ENCODE measurements at places on chromosomes 7 and 10.

- no peak for DNase-seq
Measured at GRCh38 chr10:1573334-1573969, 163.9 kb downstream of the ADARB2 start.

DNA sequence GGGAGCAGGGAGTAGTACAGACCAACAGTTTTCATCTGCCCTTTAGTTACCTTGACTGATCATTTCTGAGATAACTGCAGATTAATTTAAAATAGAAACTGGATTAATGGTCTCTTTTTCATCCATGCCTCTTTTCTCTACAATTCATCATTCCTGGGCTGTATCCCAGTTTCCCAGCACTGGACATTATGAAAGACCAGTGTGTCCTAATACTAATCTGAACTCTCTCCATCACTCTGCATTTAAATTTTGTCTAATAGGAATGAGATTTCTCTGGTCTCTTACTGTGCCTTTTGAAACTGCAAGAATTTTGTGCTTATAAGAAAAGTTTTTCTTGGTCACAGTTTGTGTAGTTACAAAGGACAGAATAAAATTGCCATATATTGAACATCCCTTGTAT is 12.7 kb downstream of the PLEKHA8 start:
- DNase-seq: no peak

GRCh38 chr10:89201345-89202032 is 5.6 kb downstream of the CH25H start:
- DNase-seq: no peak

GRCh38 chr10:125739994-125740679 is 20.6 kb downstream of the EDRF1 start:
- no peak for DNase-seq

- no peak for DNase-seq
Measured at GRCh38 chr10:121724282-121724681, 126.0 kb upstream of the FGFR2 start.

- no peak for DNase-seq
Measured at GRCh38 chr7:40986351-40986873, 716.5 kb downstream of the INHBA start.

DNA sequence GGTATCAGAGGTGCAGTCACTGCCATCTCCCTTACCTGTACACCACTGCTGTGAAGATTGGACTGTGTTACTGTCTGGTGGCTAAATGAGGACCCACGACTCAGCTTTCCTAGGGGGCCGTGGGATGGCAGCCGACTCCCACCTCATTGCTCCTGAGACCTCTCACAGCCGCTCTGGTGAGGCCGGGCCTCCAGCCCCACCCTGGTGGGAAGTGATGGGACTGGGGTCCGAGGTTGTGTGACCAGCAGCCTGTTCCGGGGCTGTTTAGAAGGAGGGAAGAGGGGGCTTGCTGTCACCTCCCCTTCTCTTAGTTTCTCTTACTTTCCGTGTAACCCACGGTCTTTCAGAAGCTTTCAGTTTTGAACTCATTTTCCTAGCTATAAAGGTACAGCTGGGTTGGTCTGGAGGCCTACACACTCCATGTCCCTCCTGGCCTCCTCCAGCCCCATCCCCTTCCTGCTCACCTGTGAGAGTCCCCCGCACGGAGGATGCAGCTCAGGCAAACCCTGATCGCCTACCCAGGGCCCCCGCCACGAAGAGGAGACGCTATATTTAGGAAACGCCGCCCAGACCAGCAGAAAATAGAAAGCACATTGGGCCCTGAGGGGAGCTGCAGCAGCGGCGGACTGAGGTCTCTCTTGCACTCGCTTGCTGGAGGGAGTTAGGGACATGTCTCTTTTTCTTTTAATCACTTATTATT is 4.6 kb downstream of the EMX2 start:
- DNase-seq: no peak
